ENCODE measurements at places on chromosomes 7 and 10. TPM values are rescaled to one million over a fixed set of nuclear protein-coding genes. Genes with fewer than 3 reads are reported as not detected.

ARPC1B gene
- total RNA-seq: 56.3 TPM

- DNase-seq: no peak
- H3K27ac ChIP-seq: no peak overlapping the region
- no peaks in the 10 kb centered on the region for H3K4me1 ChIP-seq
- H3K36me3 ChIP-seq: peaks cover 4% of the 10 kb centered on the region
Observed at GRCh38 chr10:35789996-35790395, 147.9 kb upstream of the FZD8 start.

MAD1L1 gene
- 39.0 TPM for total RNA-seq

DNA sequence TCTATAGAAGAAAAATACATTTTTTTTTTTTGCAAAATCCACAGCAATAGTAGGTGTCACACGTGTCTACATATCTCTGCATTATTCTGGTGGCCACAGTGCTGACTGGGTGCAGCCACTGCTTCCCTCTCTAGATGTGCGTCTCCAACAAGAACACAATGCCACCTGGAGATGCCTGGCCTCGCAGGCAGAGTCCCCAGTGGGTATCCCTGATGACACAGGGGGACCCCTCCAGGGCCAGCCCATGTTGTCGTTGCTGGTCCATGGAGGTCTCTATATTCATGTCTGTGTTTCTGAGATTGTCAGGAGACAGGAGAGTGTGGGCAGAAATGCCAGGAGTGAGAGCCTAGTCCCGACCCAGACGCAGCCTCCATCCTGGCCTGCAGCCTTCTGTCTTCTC, 345.9 kb upstream of the SHH start:
- peaks cover 5% of the 10 kb centered on the region for H3K36me3 ChIP-seq
- no peak overlapping the region for H3K27ac ChIP-seq
- no peak overlapping the region for H3K4me3 ChIP-seq
- H3K4me1 ChIP-seq: no peaks in the 10 kb centered on the region
- no peak for DNase-seq

DNA sequence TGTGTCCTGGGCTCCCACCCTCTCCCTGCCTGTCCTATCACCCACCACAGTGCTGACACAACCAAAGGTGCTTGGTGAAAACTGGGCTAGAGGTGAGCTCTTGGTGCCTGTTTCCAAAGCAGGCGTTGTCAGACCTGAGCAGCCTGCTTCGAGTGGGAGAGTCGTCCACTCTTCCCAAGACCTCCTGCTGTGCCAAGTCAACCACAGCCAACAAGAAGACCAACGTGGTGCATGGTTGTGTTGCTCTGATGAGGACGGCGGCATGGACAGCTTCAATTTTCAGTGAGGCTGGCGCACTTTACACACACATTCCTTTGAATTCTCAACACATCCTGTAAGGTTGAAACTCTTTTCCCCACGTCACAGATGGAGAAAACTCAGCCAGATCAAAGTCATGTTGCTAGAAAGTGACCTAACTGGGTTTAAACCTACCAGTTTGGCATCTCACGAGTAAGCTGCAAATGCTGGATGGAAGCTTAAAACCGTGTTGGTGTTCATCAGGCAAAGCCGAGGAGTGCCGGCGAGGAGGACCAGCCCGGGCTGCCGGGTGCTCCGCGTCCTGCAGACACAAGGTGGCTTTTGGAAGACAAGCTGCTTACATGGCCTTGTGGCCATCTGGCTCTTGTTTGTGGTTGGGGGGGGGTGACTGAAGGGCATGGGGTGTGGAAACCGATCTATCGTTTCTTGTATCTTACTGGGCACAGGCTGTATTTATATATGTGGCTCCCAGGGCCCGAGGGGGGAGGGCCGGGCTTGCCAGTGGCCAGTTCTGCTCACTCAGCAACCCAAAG, 39.3 kb downstream of the INSIG1 start:
- no peaks in the 10 kb centered on the region for H3K4me1 ChIP-seq
- no peak overlapping the region for H3K27ac ChIP-seq
- no peak overlapping the region for H3K4me3 ChIP-seq
- H3K36me3 ChIP-seq: no peaks in the 10 kb centered on the region

ETV1 gene
- total RNA-seq: 68.5 TPM

IL2RA gene
- total RNA-seq: not detected

GRCh38 chr7:33107136-33108066, 1.8 kb downstream of the RP9 start:
- peaks cover 3% of the 10 kb centered on the region for H3K4me1 ChIP-seq
- H3K27me3 ChIP-seq: peaks cover 3% of the 10 kb centered on the region
- peak overlapping the region; percentile 94 for H3K4me3 ChIP-seq
- no peak overlapping the region for H3K27ac ChIP-seq

DNA sequence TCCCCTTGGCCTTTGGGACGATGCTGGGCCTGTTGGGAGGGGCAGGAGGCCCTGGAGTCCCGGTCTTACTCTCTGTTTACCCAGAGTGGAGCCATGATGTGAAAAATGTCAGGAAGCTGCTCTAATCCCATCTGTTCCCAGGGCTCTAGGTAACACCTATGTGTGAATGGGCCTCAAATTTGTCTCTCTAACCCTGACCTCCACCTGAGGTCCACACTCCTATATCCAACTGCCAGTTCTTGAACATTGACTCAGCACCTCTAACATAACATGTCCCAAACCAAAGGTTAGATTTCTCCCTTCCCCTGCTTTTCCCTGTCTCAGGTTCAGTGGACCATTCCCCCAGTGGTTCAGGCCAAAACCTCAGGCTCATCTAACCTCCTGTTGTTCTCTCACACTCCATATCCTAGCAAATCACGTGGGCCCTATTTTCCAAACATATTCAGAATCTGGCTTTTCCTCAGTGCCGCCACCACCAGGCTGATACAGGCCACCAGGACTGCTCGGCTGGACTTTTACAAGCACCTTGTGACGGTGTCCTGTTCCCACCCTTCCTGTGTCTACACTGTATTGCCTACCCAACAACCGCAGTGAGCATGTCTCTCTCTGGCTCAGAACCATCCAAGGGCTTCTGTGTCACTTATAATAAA, 130.6 kb downstream of the ATXN7L1 start:
- H3K4me3 ChIP-seq: no peak overlapping the region
- H3K4me1 ChIP-seq: peaks cover 1% of the 10 kb centered on the region
- DNase-seq: peak; percentile 45

DNA sequence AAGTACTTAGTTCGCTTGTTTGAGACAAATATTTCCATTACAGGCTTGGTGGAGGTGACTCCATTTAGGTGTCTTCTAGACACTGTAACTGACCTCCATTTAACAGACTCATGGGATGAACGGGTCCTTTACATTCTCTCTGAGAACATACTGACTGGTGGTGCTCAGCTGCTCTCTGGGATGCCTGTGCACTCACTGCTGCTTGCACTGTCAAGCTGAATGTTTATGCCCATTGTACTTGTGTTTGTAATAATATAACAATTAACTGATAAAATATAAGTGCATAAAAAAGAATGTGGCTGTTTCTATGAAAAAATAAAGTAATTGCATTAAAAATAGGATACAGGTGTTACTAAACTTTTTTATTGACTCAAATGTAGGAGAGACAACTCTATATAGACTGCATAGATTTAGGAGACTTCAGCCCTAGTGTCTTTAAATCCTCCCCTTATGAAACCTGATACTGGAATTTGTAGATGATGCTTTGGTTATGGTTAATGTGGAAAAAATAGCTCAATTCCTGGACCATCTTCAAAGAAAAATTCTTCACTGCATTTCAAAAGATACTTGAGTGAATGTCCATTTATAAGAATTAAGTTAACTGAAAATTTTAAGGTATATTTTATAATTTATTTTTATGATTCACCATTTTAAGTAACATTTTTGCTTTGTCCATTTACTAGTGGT, 85.4 kb downstream of the CDK14 start:
- H3K36me3 ChIP-seq: no peaks in the 10 kb centered on the region
- H3K4me1 ChIP-seq: peaks cover 8% of the 10 kb centered on the region
- no peak overlapping the region for H3K27ac ChIP-seq
- no peak overlapping the region for H3K4me3 ChIP-seq
- DNase-seq: no peak

NEUROD6 gene
- total RNA-seq: not detected

VGF gene
- total RNA-seq: 37.1 TPM

CCDC136 gene
- 28.7 TPM for total RNA-seq

GRCh38 chr10:13939391-13939790, 352.6 kb downstream of the PRPF18 start:
- no peak overlapping the region for H3K27ac ChIP-seq
- peaks cover 2% of the 10 kb centered on the region for H3K4me1 ChIP-seq
- peaks cover 5% of the 10 kb centered on the region for H3K36me3 ChIP-seq
- no peak for DNase-seq
- no peak overlapping the region for H3K4me3 ChIP-seq
- no peaks in the 10 kb centered on the region for H3K27me3 ChIP-seq

DNA sequence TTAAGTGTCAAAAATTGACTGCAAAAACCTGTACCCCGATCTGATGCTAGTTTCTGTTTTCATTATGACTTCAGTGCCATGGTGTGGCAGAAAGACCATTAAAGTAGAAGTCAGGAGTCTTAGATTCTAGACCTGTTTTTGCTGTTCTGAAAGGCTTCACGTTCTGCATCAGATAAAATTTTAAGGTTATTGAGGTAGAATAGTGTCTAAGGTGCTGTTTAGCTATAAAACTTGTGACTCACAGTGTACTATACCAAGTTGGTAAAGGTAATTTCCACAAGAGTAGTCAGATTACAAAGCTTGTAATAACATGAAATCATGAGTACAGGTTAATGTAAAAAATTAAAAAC, 38.6 kb downstream of the ZNRF2 start:
- no peak overlapping the region for H3K4me3 ChIP-seq
- no peaks in the 10 kb centered on the region for H3K27me3 ChIP-seq
- no peak for DNase-seq
- peaks cover 6% of the 10 kb centered on the region for H3K4me1 ChIP-seq
- peaks cover 5% of the 10 kb centered on the region for H3K36me3 ChIP-seq
